ENCODE measurements at places on chromosomes 11 and 22.

- no peak for DNase-seq
Observed at GRCh38 chr22:42914511-42915076, 57.5 kb upstream of the ARFGAP3 start.

DNA sequence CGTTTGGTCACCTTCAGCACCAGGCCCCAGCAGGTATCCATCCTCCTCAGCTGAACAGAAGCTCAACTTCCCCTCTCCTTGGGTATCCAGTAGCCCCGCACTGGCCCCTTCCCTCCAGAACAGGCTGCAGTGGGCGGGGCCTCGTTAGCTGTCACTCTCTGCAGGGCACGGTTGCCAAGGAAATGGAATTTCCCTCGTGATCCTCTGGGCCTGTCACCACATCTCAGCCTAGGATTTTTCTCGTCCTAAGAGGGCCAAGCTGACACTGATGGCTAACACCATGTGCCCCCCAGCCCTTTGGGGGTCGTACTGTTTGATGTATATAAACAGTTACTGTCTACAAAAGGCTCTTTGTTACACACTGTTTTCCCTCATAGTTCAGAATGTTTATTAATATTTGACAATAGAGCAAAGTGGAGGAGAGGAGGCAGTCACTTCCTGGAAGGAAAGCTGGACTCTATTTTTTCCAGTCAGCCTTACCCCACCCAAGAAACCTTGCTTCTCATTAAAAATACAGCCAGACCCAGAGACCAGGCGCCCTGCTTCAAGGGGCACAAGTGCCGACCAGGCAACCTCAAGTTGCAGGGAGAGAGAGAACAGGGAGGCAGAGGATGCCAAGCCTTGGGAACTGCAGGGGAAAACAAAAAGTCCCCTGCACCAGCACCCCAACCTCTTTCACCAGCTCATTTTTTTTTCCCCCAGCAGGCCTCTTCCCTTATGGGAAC is 44.5 kb downstream of the FEZ1 start:
- DNase-seq, result peak; percentile 50

DNA sequence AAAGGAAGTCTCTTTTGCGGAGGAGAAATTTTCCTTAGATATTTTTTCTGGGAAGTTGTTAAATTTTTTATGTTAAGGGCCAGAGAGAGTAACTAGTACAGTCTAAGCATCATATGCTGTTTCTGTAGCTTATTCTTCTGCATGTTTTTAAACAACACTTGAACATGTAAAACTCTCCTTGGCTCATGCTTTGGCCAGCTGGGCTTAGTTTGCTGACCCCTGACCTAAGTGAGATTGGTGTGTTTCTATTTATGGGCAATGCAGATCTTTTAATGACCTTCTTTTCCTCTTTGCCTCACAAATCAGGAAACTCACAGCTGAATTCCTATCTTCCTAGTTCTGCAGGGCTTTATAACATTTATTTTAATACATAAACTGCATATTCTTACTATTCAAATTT is 942.5 kb downstream of the OPCML start:
- DNase-seq, result no peak

GRCh38 chr22:48112687-48113521 is 1350.5 kb downstream of the TBC1D22A start:
- DNase-seq, result no peak

DNA sequence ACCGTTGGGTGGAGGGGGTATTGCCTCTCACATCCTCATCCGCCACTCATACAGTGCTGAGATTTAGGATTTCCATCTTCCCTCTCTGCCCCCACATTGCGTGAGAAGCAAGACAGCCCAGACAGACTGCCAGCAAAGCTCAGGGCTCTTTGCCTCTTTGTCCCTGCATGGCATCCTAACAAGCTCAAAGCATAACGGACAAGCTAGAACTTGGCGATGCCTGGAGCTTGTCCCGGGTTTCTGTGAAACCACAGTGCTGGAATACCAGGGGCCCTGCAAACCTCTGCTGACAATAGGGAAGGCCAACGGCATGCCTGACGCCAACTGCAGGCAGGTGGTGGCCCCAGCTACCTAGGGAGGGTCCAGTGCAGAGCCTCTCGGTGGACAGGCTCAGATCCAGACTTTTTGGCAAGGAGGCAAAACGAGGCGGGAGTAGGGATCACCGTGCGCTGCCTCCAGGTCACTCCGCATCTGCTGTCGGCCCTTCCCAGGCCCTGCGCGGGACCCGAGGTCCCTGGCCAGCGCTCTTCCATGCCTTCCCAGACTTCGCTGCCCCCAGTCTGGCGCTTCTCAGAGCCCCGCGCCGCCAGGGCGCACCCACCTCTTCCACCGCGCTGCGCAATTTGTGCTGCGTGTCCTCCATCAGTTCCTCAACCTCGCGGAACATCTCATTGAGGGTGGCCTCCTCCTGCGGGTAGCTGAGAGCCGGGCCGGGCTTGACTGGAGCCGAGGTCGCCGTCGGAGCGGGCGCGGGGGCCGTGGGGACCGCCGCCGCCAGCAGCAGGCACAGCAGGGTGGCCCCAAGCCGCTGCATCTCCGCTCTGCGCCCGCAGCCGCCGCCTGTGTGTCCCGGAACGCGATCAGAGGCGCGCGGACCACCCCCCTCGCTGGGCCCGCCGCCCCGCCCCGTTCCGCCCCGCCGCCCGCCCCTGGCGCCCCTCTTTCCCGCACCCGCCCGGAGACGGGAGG is at the start of gene DKK3:
Gene DKK3, minus strand, starts transcription at position 858 of the 969 bp plus-strand sequence. Its CDS starts 44 bp downstream, at position 814.
- peak; percentile 9 for DNase-seq

DNA sequence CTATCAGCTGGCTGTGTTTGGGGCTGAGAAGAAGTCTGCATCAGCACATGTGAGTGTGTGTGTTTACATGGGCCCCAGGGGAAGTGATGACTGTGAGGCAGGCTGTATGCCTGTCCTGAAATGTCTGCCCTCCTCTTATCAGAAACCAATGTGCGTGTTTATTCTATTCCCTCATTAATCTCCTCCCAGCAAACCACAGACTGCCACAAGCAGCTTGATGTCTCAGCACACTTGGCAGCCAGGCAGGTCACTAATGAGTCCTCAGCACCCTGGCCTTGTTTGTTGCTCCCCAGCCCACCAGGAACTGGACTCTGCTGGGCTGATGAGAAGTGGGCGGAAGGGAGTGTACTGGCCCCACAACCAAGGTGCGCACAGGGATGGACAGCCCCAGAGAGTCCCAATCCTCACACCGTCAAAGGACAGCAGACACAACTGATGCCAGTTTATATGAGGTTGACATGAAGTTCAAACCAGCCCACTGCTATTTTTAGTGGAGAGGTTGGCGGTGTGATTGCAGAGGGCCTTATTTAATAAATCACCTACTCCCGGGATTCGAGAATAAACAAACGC is 225.8 kb downstream of the ETS1 start:
- DNase-seq, result no peak

DNA sequence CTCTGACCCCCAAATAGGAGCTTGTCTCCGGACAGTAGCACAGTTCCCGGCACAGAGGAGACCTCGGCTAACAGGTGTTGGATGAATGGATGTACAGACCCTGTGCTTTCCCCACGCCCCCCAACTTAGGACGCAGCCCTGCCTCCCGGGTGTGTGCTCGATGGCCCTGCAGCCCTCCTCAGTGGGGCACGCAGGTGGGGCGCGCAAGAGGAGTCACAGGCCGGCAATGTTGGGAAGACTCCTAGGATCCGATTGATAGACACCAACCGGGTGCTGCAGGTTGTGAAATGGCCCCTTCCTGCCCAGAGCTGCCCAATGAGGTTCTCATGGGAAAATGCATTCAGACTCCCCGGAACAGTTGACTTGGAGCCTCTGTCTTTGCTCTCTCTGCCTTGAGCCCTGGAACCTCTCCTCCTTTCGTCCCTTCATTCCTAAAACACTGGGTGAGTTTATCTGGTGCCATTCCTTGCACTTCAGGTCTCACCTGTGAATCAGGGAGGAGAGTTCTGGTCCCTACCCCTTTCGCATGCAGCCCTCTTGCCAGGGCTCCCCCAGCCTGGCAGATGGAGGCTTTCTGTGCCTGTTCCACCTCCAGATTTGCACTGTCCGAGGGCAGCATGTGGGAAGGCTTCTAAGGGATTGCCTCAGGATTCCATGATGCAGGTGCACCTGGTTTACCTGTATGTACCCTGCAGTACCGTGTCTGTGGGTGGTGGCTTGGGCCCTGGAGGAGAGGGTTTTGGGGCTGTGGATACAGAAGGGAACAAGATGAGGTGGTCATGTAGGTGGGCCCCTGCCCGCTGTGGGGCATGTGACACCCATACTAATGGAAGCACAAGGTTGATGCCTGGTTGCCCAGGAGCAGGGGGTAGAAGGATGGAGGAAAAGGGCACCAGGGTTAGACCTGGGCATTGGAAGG is 1.2 kb downstream of the MICALL1 start:
- DNase-seq, result no peak

GRCh38 chr11:29312812-29313211 is 704.0 kb downstream of the KCNA4 start:
- DNase-seq, result no peak

- DNase-seq, result no peak
Observed at GRCh38 chr11:23755769-23756168, 741.1 kb upstream of the LUZP2 start.

DNA sequence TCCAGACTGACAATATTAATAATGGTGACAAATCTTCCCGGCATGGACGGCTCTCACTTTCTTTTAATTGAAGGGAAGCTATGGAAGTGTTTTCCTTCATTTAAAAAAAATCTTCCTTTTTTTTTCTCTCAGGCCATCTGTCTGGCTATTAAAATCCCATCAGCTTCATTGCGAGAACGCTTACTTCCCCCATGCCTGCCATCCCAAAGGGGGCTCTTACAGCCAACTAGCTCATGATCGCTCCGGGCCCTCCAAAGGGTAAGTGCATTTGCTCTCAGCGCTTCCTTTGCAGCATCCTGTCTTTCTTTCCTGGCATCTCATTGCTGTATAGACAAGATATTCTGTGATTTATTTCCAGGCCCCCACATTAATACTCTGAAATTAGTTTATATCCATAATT is 20.7 kb downstream of the CACNG2 start:
- no peak for DNase-seq

DNA sequence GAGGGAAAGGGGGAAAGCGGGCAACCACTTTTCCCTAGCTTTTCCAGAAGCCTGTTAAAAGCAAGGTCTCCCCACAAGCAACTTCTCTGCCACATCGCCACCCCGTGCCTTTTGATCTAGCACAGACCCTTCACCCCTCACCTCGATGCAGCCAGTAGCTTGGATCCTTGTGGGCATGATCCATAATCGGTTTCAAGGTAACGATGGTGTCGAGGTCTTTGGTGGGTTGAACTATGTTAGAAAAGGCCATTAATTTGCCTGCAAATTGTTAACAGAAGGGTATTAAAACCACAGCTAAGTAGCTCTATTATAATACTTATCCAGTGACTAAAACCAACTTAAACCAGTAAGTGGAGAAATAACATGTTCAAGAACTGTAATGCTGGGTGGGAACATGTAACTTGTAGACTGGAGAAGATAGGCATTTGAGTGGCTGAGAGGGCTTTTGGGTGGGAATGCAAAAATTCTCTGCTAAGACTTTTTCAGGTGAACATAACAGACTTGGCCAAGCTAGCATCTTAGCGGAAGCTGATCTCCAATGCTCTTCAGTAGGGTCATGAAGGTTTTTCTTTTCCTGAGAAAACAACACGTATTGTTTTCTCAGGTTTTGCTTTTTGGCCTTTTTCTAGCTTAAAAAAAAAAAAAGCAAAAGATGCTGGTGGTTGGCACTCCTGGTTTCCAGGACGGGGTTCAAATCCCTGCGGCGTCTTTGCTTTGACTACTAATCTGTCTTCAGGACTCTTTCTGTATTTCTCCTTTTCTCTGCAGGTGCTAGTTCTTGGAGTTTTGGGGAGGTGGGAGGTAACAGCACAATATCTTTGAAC is 6.8 kb downstream of the MALAT1 start:
- no peak for DNase-seq

DNA sequence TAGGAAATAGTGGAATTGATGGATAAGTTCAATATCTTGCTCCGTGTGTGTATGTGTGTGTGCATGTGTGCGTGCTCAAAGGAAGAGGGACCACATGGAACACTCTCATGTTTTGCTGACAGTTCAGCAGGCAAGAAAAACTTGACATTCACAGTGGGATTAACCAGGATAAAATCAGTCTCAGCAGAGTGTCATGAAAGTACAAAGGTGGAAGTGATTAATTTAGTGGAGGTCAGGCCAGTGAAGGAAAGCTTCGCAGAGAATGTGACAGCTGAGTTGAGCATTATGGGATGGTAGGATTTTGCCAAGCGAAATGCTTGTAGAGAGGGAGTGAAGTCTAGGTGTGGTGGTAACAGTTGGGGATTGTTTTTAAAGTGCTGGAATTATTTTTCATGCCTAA is 15.7 kb upstream of the FBXO3 start:
- peak; percentile 43 for DNase-seq

DNA sequence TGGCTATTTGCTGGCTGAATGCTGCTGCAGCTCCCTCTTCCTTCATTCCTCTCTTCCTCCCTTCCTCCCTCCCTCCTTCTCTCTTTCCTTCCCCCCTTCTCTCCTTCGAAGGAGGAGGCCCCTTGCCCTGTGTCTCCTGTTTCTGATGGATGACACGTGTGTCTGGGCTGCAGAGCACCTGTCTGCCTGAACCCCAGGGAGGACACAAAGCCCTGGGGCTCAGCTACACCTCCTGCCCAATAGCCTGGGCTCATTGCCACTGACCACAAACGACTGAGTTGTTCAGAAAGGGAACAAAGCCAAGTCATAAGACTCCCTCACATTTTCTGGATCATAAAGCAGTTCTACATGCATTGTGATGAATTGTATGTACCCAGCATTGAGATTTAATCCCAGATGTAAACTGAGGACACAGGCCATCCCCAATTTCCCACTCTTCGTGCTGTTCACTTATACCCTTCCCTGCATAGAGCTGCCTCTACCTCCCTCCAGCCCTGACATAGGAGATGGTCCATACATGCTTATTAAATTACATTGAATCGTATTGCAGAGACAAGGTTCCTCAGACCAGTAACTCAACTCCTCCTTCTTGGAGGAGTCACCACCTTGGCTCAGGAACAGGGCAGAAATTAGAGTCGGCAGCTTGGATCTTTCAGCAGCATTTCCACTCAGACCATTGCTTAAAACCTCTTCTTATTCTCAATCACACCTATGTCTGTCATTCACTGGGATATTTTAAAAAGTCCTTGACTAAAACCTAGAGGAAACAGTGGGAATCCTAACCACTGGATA is 1.2 kb downstream of the CSRP3 start:
- no peak for DNase-seq

GRCh38 chr22:28497188-28497587 is 182.5 kb downstream of the TTC28 start:
- no peak for DNase-seq

DNA sequence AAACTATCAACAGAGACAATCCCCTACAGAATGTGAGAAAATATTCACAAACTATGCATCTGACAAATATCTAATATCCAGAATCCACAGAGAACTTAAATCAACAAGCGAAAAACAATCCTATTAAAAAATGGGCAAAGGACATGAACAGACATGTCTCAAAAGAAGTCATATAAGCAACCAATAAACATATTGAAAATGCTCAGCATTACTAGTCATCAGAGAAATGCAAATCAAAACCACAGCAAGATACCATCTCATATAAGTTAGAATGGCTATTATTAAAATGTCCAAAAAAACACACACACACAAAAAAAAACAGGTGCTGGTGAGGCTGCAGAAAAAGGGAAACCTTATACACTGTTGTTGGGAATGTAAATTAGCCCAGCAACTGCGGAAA is 8.3 kb upstream of the OR52E8 start:
- DNase-seq, result no peak

DNA sequence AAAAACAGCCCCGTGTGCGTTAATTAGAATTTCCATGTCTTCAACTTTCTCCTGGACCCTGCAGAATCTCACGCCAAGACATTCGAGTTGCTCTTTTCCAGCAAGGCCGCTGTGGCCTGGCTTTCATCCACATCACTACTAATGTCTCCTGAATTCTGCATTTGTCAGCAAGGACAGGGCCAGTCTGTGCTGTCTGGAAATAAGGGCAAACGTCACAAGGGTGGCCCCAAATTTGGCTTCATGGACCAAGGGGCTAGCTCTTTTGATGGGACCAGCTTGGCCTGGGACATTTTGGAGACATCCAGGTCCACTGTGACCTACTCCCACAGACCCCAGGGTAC is 33.4 kb downstream of the KCNQ1OT1 start:
- DNase-seq, result no peak
